ENCODE measurements at places on chromosomes 1 and 21.

- DNase-seq = no peak
These were observed 3.7 kb downstream of the DEDD start for GRCh38 chr1:161128591-161129420.

DNA sequence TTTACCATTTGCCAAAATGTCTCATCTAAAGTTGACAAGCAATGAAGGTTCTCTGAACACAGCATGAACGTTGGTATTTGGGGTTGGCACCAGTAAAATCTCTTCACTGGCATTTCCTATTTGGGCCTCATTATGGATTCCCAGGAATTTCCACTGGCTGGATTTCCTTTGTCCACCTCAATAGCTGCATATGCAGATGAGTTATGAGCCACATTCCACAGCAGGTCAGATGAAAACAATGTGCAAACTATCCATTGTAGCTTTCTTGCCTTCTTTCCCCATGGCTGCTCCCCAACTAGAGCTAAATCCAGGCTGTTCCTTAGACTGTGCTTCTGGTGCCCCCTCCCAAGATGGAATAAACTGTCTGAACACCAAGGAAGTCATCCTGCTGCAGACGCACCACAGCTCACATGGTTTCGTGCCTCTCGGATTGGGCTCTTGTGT lies 168.1 kb upstream of the FGGY start:
- no peak for DNase-seq

GRCh38 chr1:97780884-97781283 lies 139.9 kb downstream of the DPYD start:
- DNase-seq = no peak

DNA sequence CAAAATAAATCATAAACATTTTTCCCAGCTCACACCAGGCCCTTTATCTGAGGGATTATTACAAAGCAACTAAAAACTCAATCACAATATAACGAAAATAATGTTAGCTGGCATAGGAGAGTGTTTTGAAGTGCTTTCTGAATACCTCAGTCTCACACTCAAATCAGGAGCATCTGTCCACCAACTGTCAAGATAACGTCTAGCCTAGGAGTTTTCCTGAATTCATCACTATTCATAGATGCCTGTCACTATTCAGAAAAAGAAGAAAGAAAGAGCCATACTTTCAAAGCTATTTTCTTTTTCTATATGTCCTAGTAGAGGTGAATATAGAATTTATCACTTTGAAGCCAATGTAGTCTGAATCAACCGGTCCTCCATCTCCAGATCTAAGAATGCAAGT lies 127.0 kb downstream of the AKT3 start:
- DNase-seq = no peak

- no peak for DNase-seq
These were observed 187.7 kb upstream of the SGIP1 start for GRCh38 chr1:66346057-66346795.

DNA sequence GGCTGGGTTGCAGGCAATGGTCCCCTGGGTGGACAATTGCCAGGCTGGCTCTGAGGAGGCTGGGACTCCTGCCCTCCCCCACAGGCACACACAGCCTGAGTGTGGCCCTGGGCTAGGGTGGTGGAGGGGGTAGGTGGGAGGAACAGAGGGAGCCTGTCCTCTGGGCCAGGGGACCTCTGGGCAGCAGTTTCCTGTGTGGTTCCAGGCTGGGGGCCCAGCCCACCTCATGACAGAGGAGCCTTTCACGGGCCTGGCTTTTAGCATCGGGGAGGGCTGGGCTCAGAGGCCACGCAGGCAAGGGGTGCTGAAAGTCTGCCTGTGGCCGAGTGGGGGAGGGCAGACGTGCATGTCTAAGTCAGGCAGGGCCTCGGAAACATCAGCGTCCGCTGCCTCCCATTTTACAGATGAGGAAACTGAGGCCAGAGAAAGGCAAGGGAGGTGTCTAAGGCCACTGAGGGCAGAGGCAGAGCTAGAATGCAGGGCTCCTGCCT lies 7.0 kb downstream of the EXTL1 start:
- no peak for DNase-seq

DNA sequence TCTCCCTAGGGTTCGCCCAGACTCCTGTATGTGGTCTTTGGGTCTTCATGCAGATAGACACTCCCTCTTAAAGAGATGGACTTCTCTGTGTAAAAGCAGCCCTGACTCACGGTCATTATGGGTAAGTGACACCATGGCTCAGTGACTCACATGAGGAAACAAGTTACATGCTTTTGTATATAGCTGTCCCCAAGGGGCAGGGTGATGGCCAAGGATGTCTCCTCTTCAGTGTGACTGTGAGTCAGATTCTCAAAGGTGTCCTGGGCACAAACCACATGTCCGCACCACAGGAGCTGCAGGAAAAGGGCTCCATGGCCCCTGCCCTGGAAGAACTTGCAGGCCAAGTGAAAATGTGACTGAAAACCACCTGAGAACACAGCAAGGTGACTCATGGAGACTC lies 380.4 kb downstream of the NPHP4 start:
- no peak for DNase-seq

- no peak for DNase-seq
These were observed 93.0 kb downstream of the SIM2 start for GRCh38 chr21:36791695-36792470.

- DNase-seq = no peak
These were observed 8.0 kb downstream of the RCSD1 start for GRCh38 chr1:167638064-167638463.

GRCh38 chr1:114061121-114061830 lies 82.0 kb downstream of the OLFML3 start:
- DNase-seq = no peak

DNA sequence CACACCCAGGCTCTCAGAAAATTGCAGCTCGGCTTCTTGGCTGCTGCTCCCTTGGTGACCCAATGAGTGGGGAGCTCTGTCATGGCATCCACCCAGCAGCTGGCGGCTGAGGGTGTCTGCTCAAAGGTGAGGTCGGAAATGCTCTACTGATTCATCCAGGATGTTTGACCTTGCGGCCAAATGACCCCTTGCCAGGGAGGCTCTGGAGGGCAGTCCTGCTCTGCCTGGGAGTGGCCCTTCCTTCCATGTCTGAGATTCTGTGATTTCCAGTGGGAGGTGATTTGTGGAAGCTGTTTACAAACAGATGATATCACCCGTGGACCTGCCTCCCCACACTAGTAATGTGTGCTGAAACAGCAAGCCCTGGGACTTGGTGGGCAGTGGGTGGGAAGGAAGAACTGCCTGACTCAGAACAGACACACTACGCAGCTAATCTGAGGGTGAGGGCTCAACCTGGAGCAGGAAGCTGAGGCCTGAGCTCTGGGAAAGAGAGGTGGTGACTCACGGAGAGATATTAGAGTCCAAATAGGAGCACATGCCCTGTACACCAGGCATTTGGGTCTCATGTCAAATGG lies 3.0 kb downstream of the CRCT1 start:
- DNase-seq = no peak

DNA sequence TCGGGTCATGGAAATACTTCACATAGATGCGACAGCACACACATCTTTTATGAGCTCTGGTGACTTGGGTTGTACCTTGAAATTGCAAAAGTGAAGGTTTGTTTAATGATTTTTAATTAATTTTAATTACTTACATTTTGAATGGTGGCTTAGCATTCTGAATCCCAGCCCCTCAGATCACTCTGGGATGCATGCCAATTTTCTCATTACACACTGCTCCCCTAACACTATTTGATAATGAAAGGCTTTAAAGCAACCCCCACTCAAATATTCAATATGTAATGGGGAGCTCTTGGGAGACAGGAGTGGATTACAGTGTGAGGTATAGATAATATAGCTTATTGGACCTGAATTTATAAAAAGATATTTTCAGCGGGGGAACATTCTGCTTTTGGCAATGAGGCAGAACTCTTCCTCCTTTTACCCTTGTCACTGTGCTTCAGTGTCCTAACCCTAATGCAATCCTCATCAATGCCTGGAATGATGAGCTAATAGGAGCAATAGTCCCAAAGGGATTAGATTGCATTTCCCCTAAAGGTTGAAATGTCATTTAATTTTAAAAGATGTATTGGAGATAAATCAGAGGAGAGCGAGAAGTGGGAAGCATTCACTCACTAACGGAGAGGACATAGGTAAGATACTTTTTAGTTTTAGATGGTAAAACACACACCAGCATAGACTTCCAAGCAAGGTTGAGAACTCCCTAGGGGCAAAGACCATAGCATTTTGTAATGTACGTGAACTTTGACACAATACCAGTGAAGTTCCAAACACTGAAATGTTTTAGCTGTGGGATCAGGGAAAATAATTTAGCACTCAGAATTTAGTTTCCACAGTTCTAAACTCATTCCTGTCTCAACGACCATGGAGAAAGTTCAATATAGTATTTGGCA lies 384.1 kb upstream of the PLXNA2 start:
- DNase-seq = no peak

GRCh38 chr1:209412036-209412435 lies 171.5 kb upstream of the CAMK1G start:
- no peak for DNase-seq

- no peak for DNase-seq
These were observed 77.0 kb downstream of the ALPL start for GRCh38 chr1:21586222-21586621.

- peak; percentile 40 for DNase-seq
These were observed 31.1 kb upstream of the SLC45A3 start for GRCh38 chr1:205711105-205712048.

GRCh38 chr21:23690316-23690715 lies 1917.0 kb downstream of the MRPL39 start:
- no peak for DNase-seq

DNA sequence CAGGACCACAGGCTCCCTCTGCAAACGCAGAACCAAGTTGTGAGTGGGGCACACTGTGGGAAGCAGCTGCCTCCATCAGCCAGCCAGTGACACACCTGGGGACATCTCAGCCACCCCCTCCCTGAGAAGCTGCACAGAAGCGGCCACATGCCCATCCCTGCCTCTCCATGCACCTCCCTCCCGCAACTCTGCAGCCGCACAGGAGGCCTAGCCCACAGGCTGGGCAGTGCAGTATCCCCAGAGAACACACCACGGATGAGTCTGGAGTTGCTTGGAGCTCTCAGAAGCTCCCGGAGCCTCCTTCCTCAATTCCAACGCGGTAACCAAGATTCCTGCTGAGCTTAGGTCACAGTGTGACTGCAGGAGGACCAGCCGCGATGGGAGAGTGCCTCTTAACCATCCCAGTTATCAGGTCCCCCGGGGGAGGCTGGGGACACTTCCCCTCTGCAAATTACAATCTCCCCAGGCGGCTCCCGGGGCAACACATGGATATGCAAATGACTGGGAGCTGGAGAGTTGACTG lies 1.2 kb upstream of the WNT3A start:
- no peak for DNase-seq

GRCh38 chr1:101309334-101310311 lies 72.8 kb downstream of the S1PR1 start:
- DNase-seq = peak; percentile 21

GRCh38 chr1:214859647-214860046 lies 222.9 kb upstream of the KCNK2 start:
- no peak for DNase-seq

DNA sequence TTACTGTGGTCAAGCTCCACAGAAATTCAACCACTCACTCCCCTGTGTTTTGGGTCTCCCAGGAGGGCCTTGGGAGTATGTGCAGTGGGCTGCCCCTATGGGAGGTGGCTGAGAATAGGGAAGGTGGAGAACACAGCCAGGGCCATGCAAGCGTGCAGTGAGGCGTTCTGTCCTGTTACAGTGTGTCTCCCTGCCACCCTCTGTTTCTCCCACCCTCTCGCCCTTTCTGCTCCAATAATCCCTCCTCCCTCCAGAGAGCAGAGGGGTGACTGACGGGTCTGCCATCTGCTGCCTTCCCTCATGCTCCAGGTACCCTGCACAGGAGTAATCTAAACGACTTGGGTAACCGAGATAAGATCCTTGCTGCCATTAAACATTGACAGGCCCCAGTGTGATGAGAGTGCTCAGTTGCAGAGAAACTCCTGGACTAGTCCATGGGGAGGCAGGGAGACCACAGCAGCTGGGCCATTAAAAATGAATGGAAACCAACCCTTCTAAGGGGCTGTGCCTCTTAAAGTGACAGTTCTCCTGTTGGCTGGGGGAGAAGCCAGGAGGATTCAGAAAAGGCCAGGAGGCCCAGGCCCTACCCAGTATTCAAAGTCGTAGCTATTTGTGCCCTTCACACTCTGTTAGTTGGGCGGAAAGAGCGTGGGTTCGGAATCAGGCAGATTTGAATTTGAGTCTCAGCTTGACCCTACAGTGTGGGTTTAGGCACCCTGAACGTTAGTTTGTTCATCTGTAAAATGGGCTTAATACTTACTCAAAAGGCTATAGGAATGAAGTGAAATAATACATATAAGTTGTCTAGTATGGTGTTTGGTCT lies 22.4 kb upstream of the BTG2 start:
- no peak for DNase-seq

DNA sequence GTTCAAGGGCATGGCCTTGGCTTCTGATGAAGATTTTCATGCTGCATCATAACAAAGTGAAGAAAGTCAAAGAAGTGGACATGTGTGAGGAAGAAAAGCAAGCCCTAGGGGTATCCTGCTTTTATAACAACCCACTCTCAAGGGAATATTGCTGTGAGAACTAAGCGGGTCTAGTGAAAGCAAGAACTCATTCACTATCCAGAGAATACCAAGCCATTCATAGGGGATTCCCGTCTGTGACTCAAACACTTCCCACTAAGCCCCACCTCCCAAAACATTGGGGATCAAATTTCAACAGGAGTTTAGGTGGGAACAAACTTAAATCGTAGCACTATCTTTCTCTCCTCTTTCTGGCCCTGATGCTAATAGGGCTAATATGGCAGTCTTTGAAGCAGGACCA lies 98.5 kb upstream of the CTTNBP2NL start:
- no peak for DNase-seq

GRCh38 chr21:32143241-32143939 lies 135.5 kb downstream of the MIS18A start:
- no peak for DNase-seq

DNA sequence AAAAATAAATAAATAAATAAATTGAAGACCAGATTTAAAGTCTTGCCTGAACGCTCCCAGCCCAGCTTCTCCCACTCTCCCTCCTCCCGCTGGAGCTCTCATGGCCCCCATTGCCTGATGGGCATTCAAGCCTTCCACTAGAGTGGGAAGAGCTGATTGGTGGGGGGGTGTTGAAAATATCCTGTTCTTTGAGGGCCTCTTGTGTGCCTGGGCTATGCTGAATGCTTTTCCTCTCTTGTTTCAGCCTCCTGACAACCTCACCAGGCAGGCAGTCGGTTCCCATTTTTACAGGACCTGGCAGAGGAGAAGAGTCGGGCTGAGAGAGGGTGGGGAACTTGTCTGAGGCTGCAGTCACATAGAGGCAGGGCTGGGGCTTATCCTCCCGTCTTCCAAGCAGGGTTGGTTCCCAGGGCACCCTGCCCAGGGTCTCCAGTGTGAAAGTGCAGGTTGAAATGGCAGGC lies 59.2 kb upstream of the SSBP3 start:
- DNase-seq = no peak
